ENCODE measurements at places on chromosomes 3 and 15.

- no peak overlapping the region for H3K4me3 ChIP-seq
- H3K27me3 ChIP-seq: no peaks in the 10 kb centered on the region
- no peak for DNase-seq
- H3K27ac ChIP-seq: no peak overlapping the region
Observed at GRCh38 chr3:176651622-176652021, 545.7 kb downstream of the TBL1XR1 start.

GRCh38 chr3:194269610-194270145 lies 81.5 kb downstream of the CPN2 start:
- no peaks in the 10 kb centered on the region for H3K36me3 ChIP-seq
- DNase-seq: no peak
- H3K4me1 ChIP-seq: no peaks in the 10 kb centered on the region

DNA sequence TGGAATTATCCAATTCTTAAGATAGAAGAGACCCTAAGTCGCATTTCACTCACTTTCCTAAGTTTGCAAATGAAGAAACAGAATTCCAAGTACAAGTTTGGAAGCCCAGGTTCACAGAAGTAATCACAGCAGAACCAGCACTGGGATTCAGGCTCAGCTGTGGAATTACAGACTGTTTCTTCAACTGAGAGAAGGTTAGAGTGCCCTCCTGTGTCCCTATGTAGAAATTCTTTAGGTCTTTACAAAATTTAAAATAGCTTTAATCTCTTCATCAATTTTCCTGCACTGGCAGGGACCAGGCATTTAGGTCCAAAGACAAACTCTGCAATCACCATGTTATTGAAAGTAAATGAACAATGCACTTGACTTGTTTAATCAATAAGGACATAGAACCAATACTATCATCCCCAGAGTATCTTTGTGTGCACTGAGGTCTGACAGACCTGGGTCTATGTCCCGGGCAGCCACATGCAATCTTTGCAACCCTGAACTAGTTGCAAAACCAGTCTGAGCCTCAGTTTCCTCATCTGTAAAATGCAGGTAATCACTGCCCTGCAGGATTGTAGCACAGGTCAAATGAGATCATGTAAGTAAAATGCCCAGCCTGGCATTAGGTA lies 96.3 kb upstream of the ZBED2 start:
- H3K36me3 ChIP-seq: no peaks in the 10 kb centered on the region
- DNase-seq: no peak
- H3K4me3 ChIP-seq: no peak overlapping the region
- no peaks in the 10 kb centered on the region for H3K27me3 ChIP-seq
- peaks cover 54% of the 10 kb centered on the region for H3K4me1 ChIP-seq

DNA sequence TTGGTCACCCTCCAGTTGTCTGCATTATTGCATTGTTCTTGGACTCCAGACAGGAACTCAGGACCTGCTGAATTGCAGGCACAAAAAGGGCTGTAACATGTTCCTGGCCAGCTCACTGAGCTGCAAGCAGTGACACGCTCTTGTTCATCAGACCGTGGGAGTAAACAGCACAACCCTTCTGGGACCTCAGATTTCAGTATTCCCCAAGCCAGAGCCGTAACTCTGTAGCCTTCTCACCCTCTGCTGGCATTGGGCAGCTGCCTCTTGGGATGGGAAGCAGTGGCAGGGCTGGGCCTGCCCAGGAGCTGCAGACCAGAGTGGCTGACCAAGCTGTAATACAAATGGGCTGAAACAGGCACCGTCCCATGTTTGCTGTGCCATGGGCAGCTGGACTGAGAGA lies 607.1 kb upstream of the BCHE start:
- no peaks in the 10 kb centered on the region for H3K27me3 ChIP-seq
- H3K4me1 ChIP-seq: no peaks in the 10 kb centered on the region
- H3K36me3 ChIP-seq: no peaks in the 10 kb centered on the region
- DNase-seq: no peak
- no peak overlapping the region for H3K4me3 ChIP-seq

DNA sequence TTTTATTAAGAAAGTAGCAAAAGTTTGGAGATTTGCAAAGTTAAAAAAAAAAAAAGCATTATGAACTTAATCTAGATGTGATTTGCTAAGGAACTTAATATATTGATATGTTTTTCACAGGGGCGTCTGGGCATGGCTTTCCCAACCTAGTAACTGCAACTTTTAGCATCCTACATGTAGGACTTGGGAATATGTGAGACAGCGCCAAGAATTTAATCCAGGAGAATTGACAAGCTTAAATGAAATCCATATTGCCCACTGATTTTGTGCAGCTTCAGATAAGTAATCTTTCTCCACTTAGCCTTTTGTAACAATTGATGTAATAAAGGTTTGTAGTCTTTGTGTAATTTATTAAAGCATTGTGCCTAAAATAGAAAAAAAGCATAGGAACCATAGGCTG lies 982 bp upstream of the GABPB1 start:
- no peak for DNase-seq
- peak overlapping the region; percentile 99 for H3K27ac ChIP-seq
- no peaks in the 10 kb centered on the region for H3K27me3 ChIP-seq
- H3K4me1 ChIP-seq: peaks cover 32% of the 10 kb centered on the region

DNA sequence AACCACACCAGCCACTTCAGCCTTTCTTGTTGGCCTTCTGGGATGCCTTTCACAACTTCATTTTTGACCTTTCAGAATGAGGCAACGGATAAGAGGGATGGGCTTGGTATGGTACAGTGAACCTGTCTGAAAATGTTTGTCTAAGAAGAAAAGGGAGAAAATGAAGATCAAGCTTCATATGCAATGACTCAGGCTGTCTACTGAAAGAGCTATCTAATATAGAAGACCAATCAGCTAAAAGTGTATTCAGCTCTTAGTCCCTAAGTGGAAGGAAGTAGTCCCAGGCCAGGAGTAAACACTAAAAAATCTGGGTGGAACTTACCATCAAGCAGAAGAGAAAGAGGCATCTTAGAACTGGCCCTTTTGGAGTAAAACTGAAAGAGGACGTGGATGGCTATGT lies 12.2 kb upstream of the UPK1B start:
- no peaks in the 10 kb centered on the region for H3K4me1 ChIP-seq
- DNase-seq: no peak
- no peak overlapping the region for H3K4me3 ChIP-seq
- H3K36me3 ChIP-seq: peaks cover 5% of the 10 kb centered on the region

DNA sequence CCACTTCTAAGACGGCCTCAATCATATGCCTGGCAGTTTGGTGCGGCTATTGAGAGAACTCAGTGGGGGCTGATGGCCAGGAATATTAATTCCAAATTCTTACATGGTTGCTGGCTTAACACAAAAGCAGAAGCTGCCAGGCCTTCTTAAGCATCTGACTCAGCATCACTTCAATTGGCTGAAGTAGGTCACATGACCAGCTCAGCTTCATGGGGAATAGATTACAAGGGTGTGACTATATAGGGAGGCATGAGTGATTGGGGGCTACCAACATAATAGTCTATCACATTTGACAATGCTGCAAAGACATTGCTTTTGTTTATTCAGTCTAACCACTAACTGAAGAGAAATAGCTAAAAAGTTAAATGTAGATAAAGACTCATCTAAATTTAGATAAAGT lies 101.6 kb upstream of the ANKRD28 start:
- no peak overlapping the region for H3K4me3 ChIP-seq
- no peaks in the 10 kb centered on the region for H3K27me3 ChIP-seq
- no peaks in the 10 kb centered on the region for H3K4me1 ChIP-seq
- H3K27ac ChIP-seq: no peak overlapping the region
- no peak for DNase-seq
- H3K36me3 ChIP-seq: no peaks in the 10 kb centered on the region

- H3K4me3 ChIP-seq: no peak overlapping the region
- H3K27me3 ChIP-seq: no peaks in the 10 kb centered on the region
- no peak overlapping the region for H3K27ac ChIP-seq
- no peaks in the 10 kb centered on the region for H3K4me1 ChIP-seq
- no peak for DNase-seq
Observed at GRCh38 chr15:24899795-24900194, 55.0 kb upstream of the SNRPN start.

DNA sequence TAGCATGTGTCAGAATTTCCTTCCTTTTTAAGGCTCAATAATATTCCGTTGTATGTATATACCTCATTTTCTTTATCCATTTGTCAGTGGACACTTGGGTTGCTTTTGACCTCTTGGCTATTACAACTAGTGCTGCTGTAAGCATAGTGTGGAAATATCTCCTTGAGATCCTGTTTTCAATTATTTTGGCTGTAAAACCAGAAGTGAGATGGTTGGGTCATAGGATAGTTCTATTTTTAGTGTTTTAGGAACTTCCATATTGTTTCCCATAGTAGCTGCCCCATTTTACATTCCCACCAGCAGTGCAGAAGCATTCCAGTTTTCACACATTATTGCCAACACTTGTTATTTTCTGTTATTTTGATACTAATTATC lies 70.4 kb upstream of the C15orf39 start:
- H3K27me3 ChIP-seq: no peaks in the 10 kb centered on the region
- H3K4me1 ChIP-seq: peaks cover 25% of the 10 kb centered on the region
- peaks cover 4% of the 10 kb centered on the region for H3K36me3 ChIP-seq

DNA sequence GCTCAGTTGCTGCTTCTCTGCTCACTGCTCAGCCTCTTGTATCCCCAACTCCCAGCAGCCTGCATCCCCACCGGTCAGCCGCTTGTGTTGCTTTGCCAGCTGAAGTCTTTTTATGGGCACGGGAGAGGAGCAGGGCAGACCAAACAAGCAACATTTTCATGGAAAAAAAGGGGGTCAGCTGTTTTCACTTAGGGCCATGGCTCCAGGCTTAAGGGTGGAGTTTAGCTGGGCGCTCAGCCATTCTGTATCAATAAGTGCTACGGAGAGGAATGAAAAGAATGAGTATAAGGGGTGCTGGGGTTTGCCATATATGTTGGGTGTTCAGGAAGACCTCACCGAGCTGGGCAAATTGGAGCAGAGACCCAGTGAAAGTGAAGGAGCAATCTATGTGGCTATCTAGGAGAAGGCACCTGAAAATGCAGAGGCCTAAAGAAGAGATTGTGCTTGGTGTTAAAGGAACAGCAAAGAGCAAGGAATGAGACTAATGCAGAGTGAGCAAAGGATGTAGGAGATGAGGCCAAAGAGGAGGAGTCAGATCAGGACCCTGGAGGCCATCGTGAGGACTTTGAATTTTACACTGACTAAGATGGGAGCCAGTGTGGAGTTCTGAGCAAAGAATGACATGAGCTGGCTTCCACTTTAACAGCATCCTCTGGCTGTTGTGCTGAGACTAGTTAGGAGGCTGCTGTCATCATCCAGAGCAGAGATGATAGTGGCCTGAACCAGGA lies 16.6 kb upstream of the IREB2 start:
- DNase-seq: no peak
- H3K4me3 ChIP-seq: no peak overlapping the region
- no peak overlapping the region for H3K27ac ChIP-seq
- peaks cover 46% of the 10 kb centered on the region for H3K27me3 ChIP-seq

DNA sequence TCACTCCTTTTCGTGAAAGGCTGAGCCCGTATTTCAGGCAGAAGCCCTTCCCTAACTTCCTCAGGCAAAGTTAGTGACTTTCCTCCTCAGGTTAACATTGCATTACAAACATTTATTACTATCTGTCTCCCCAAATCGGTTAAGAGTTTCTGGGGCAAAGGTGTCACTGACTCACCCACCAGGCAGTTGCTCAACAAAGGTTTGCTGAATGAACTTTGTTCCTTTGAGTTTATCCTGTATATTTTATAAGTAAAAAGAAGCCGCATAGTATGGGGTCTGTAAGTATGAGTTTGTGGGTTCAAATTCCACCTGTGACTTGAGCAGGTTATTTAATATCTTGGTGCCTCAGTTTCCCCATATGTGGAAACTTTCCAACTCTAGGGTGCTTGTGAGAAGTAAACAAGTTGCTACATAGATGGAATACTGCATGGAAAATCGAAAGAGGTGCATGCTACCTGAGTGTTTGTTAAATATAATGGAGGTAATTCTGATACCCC lies 177.7 kb downstream of the THRB start:
- no peaks in the 10 kb centered on the region for H3K27me3 ChIP-seq
- H3K36me3 ChIP-seq: peaks cover 2% of the 10 kb centered on the region
- H3K4me1 ChIP-seq: no peaks in the 10 kb centered on the region

DNA sequence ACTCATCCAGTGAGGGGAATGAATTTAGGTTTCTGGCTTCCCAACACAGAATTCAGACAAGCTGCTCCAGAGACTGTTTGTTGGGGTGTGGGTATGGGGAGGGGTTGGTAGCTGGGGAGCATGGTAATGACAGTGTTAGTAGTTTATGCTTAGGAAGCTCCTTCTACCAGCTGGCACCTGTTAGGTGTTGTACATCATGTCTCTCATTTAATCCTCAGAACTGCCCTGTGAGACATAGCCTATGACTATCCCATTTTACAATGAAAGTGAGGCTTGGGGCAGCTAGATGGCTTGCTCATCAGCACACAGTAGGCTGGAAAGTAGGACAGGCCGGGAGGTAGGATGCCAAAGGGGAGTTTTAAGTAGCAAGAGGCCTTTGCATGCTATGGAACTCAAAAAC lies 2.5 kb downstream of the EIF4E3 start:
- H3K27ac ChIP-seq: peak overlapping the region; percentile 93
- no peaks in the 10 kb centered on the region for H3K27me3 ChIP-seq
- no peak for DNase-seq

All from effector memory CD8-positive, alpha-beta T cell (primary cell).